ENCODE measurements at places on chromosomes 2 and 18.

DNA sequence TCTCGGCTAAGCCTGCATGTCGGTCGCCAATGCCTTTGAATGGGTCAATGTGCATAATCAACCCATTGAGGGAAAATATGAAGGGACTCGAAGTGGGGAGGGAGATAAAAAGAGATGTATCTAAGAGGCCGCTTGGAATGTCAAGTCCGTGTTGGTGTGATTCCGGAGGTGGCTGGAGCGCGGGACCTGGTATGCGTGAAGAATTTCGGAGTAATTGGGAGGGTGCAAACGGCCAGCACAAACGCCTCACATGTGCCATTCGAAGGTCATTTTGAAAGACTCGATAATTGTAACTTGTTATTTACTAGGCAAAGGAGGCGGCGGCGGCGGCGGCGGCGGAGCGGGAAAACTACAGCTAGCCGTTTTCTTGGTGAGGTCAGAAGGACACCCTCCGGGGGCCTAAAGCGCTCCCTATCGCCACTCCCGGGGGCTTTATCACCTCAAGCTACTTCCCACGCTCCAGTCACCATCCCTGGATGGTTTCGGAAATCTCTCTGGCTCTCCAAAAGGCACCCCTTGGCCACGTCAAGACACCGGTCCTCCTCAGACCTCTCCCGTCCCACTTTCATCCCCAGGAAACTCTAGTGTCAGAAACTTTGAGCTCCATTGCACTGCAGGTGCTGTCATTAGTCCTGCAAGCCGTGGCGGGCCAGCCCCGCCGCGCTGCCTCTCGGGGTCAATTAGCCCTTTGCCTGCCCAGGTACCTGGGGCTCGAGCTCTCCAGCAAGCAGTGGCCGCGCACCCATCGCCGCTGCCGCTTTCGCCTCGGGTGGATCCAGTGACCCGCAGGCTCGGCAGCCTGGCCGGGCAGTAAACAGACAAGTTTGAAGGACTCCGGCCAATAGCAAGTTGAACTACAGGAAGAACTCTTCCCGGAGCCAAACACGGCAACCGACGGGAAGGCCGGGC is 1.5 kb downstream of the ERBB4 start:
- no peak for DNase-seq

GRCh38 chr2:101116348-101116747 is 34.8 kb downstream of the TBC1D8 start:
- no peak for DNase-seq

DNA sequence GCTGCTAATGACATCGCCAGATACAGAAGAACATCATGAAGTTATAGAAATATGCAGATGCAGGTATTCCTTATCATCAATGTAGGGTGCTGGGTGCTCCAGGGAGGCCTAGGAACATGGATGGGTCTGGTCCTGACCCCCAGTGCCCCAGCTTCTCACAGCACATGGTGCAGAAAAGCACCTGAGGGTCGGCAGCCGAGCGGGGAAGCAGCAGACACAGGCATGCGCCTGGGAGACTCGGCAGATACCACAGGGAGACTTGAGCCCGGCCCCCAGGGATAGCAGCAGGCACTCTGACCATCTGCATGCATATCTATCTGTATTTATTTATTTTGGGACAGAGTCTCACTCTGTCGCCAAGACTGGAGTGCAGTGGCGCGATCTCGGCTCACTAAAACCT is 43.2 kb downstream of the TMEM18 start:
- no peak for DNase-seq

DNA sequence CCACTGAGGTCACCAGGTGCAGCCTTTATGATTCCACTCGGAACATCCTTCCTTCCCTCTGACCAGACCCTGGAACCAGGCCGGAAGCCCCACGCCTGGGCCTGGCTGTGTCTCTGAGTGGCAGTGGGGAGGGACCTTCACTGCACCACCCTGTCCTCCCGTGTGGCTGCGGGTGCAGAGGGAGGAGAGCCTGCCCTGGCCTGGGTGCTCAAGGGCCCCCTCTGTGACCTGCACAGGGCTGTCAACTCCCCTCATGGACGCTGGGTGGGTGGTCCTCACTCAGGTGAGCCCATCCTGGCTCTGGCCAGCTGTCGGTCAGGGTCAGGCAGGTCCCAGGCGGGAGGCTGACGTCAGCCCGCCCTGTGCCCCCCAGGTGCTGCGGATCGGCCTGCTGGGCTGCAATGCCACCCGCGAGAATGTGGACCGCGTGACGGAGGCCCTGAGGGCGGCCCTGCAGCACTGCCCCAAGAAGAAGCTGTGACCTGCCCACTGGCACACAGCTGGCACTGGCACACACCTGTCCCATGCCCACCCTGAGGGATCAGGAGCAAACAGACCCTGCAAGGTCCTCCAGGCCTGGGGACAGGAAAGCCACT is 9.8 kb downstream of the AGXT start:
- DNase-seq, result no peak

DNA sequence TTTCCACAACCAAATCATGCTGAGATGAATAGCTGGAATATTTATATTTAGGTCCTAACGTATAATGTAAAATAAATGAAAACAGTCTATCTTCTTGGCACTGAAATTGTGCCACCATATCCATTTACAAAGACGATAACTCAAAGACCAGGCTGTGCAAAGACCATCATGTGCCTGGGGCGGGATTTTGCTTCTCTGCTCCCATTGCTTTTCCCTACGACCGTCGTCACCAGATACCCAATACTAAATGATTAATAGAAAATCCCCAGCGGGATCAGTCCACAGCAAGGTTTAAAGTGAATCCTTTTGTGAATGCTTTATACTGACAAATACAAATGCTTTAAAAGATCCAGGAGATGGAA is 194.3 kb upstream of the ARL4C start:
- no peak for DNase-seq

- no peak for DNase-seq
Measured at GRCh38 chr2:180449171-180449915, 442.2 kb upstream of the CWC22 start.

GRCh38 chr18:44799382-44799906 is 118.8 kb downstream of the SETBP1 start:
- DNase-seq, result no peak

DNA sequence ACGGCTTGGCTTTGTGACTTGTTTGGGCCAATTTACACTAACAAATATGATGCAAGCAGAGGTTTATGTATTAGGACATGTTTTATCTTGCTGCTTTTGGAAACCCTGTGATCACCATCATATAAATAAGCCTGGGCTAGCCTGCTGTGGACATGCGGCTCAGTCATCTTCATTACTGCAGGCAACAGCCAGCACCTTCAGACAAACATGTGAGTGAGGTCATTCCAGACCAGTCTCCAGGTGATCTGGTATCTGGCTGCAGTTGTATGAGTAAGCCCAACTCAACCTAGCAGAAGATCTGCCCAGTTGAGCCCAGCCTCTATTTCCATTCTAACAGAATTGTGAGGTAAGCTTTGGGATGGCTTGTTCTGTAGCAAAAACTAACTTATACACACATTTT is 254.6 kb upstream of the ATP5MC3 start:
- no peak for DNase-seq

DNA sequence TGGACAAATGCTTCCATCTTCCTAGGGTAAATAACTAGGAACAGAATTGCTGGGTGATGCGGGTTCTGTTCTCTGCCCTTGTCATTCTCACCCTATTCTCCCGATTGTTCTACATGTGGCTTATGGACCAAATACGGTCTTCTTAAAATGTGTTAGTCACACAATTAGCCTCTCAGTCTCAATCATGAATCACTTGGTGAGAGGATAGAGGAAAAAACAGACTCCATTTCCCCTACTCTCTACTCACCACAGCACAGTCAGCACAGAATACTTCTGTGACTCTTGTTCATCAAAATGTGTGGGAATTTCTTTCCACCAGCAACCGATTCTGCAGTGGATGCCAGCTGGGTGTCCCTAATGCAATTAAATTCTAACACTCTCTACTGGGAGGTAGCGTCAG is 125.2 kb downstream of the SH3BP4 start:
- DNase-seq, result no peak

- DNase-seq, result no peak
Measured at GRCh38 chr2:151357359-151357758, at the start of gene TNFAIP6. TSS of gene TNFAIP6 (plus strand) at chr2:151357592. CDS start at chr2:151357667, 75 bp downstream.

DNA sequence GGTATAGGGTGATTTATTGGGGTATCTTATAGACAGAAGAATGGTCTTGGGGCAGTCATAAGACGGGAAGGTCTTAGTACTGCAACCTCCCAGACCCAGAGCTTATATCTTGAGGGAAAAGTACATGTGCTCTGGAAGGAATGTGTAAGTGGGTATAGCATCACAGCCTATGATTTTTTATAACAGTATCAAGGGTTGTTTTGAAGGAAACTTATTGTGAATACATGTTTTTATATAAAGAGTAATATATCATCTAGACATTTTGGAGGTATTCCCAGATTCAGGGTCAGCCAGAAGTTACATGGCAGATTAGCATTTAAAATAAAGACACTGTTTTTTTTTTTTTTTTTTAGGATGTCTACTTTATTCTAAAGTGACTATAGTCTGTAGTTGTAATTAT is 47.6 kb upstream of the STON1 start:
- DNase-seq, result no peak

- DNase-seq, result peak; percentile 29
Measured at GRCh38 chr2:26144953-26145680, 27.8 kb upstream of the GAREM2 start.

- no peak for DNase-seq
Measured at GRCh38 chr18:59052965-59053820, 86.5 kb upstream of the SEC11C start.

DNA sequence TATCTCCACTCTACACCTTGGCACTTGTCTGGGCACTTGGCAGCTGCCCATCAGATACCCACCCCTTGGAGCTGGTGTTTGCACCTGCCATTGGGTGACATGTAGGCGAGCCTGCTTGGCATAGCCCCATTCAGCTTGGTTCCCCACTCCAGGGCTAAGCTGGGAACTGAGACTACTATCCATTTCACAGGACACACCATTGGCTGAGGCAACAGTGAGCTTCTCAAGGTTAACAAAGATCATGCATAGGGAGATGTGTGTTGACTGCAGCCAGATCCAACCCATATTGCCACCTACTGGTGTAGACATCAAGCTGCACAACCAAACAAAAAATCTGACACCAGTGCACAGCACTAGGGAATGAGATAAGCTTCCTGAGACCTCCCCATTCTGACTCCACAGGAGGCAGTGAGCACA is 1389.8 kb upstream of the TMEFF2 start:
- no peak for DNase-seq

GRCh38 chr2:64319896-64320295 is 134.1 kb upstream of the LGALSL start:
- no peak for DNase-seq

DNA sequence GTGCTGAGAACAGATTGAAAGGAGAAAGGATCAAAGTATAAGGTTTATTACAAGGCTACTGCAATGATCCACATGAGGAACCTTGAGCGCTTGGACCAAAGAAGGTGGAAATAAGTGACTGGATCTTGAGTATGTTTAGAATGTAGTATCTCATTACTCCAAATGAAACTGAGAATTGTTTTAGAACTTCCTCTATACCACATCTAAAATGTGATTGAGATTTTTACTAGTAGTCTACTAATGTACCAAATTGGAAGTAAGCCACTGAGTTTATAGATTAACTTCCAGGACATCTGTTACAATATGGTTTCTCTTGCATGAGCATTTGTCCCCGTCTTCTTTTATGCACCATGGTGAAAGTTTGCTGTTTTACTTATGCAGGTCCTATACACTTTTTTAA is 300.5 kb downstream of the SUCLG1 start:
- DNase-seq, result no peak

DNA sequence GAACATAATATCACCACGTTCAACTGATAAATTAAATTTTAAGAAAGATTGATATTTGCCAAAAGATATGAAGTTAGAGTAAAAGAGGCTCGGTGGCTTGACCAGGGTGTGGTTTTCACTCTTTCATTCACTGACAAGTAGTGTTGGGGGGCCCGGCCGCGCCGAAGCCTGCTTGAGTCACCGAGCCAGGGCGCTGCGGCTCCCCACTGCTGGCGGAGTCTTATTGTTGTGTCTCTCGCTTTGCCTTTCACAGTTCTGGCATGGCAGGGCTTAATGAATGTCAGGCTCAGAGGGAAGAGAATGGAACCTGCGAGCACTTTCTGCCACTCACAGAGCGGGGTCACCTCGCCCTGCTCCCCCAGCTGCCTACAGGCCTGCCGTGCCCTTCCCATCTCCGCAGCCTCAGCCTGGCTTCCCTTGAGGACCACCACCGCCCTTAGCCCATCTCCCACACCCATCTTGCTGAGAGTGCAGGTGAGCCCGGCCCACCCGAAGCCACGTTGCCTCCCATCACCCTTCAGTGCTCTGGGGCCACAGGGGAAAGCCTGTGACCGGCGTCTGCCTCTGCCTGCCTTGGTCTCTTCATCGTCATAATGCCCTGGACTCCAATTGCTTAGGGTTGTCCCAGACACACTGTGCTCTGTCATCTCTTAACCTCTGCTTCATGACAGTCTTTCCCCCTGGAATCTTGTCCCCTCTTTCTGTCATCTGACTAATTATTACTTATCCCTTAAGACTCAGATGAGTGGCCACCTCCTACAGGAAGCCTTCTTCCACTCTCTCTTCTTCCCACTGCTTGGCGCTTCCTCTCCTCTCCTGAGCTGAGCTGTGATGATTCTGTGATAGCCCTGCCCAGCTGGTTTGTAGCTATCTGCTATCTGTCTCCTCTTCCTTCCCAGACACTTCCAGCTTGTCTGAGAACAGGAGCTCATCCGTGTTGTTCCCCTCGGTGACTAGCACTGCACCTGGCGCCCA is 142.5 kb downstream of the FAM210A start:
- DNase-seq, result no peak

GRCh38 chr2:149375801-149376361 is 45.5 kb downstream of the LYPD6 start:
- DNase-seq, result no peak

DNA sequence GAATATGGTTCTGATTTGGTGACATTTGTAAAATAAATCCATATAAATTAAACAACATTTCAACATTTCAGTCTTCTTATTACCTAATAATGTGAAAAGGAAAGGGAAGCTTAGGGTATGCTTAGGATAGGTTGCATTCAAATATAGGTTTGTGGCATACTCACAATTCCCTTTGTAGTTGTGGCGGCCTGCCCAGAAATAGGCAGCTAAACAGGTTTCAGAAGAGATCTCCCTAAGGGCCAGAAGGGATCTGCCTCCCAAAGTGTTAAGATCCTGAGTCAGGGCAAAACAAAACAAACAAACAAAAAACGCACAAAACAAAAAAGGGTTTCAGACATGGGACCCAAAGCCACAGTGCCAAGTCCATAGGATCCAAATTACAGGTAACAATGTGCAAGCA is 41.4 kb upstream of the TCF7L1 start:
- no peak for DNase-seq

GRCh38 chr2:23934259-23934658 is 6.0 kb upstream of the UBXN2A start:
- no peak for DNase-seq

DNA sequence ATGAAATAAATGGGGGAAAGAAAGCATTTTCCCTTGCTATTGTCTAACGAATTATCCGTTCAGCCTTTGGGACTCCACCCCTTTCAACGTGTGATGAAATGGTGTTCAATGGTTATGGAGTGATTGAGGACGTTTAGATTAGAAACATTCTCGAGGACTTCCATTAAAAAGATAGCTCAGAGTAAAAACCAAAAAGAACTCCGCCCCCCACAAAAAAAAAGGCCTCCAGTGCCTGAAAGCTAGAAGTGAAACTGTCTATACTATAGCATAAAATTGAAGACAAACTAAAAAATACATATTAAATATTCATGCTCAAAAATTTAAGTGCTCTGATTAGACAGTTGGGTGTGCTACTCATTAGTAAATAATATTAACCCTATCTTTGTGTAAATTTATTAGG is 3.0 kb upstream of the ZNF516 start:
- no peak for DNase-seq

- no peak for DNase-seq
Measured at GRCh38 chr18:77478646-77479442, 229.2 kb downstream of the GALR1 start.

GRCh38 chr18:3261373-3262233 is at the start of gene MYL12B:
TSS of gene MYL12B (plus strand) at chr18:3262133. CDS start at chr18:3272899, 10,766 bp downstream.
- peak; percentile 55 for DNase-seq
